ENCODE measurements at places on chromosomes 3 and 15.

- DNase-seq = no peak
These were observed 31.5 kb downstream of the MRPS11 start for GRCh38 chr15:88498996-88499395.

- no peak for DNase-seq
These were observed 576.7 kb downstream of the MFSD1 start for GRCh38 chr3:159378396-159379194.

DNA sequence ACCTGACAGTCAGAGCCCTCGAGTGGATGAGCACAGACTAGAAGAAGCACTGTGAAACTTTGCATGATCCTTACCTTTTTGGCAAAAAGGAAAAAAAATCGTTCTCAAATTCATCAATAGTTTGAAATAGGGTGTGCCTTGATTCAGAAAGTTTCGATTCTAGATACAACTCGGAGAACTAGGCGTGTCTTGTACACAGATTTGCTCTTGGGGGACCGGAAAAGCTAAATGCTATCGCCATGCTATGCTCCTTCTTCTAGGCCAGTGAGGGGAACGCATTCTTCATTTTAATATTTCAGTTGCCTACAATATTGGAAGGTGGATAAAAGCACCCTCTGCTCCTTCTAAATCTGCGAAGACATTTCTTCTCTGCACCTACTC is 25.0 kb downstream of the CD86 start:
- DNase-seq = no peak

GRCh38 chr15:80588801-80589200 is 106.3 kb upstream of the ABHD17C start:
- DNase-seq = peak; percentile 96

DNA sequence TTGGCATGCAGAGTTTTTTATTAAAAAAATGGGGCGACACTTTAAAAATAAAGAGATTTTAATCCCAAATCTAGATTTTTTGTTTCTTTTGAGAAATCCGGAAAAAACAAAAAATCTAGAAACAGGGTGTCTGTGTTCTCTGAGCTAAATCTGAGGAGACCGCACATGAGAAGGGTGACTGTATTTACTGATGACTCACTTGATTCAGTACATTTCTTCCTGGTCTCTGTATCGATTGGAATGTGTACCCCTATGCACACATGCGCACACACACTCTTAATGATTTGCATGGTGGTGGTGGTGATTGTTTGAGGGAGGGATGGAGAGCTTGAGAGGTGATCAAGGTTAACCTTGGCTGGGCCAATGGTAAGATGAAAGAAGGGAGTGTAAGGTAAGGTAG is 443.1 kb upstream of the THRB start:
- DNase-seq = no peak

DNA sequence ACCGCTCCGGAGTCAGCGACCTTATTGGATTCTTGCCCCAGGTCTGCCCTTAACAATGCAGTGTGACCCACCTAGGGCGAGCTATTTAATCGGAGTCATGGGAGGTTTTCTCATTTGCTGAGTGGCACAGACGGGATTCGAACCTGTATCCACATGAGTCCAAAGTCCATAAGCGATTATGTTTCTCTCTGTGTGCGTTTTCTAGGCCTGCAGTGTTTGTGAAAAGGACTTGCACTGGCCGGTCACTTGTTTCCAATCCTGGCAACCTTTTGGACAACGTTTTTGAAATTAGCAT is 691 bp upstream of the HDGFL3 start:
- DNase-seq = no peak

DNA sequence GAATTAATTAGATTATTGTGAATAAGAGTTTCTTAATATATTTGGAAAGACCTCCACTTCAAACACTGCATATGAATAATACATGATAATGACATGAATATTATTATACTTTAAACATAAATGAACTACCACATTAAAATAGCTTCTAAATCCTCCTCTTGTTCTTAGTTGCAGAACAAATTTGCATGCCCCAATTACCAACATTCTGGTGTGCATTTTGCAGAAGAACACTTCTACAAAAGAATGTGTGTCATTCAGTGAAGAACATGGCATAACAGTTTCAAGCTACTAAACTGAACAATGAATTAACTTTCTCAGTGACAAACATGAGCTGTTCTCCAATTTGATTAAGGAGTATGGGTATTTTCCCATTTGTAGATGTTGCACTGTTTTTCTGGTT is 711.3 kb upstream of the NAALADL2 start:
- DNase-seq = no peak

DNA sequence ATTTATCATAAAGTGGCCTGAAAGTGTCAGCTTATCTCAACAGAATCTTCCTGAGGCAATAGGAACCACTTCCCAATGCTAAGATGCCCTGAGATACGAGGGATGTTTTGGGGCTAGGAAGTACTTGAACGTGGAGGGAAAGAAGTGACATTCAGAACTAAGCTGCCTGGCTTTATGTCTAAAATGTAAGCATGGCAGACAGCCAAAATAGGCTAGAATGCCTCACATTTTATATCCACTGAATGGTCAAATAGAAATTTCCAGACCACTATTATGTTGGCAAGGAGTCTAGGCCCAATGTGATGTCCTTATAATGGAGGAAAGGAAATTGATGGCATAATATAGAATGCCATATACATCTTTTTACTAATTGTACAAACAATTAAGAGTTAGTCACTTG is 154.9 kb downstream of the PEX5L start:
- DNase-seq = peak; percentile 6

DNA sequence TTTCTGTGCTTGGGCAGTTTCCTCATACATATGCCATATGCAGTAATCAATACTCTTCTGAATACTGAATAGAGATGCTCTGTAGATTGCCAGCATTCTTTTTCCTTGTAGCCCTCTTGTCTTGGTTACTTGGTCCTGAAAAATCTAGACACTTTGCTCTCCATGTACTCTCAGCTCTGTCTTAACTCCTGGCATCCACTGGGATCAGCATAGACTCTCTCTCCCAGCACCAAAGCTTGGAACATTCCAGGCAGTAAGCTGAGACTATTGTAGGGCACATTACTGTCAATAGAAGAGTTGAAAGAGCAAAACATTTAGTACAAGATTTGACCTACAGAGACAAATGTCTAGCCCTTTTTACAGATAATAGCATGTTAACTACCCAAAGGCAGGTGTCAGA is 1100.3 kb downstream of the TBL1XR1 start:
- DNase-seq = no peak

- no peak for DNase-seq
These were observed 519.2 kb downstream of the MECOM start for GRCh38 chr3:169144270-169144669.

DNA sequence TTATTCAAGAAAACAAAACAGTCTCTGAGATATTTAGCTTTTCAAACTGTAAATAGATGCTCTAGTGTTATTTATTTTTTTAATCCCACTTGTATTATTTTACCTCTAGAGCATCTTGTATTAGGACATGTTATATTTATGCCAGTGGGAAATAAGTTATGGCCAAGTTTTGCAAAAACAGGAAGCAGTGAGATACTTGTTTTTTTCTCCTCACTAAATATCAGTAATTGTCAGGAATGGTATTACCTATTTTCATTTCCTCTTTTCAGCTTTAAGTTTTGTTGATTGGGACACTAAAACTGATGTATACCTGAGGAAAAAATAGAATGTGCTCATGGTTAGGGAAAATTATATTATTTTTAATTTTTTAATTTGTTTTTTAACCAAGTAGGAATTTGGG is 8.6 kb upstream of the IL20RB start:
- no peak for DNase-seq

- peak; percentile 89 for DNase-seq
These were observed 226.5 kb upstream of the PROK2 start for GRCh38 chr3:72011485-72011884.

- peak; percentile 81 for DNase-seq
These were observed 54.7 kb downstream of the FAM81A start for GRCh38 chr15:59492389-59493377.

- no peak for DNase-seq
These were observed 23.1 kb upstream of the MBNL1 start for GRCh38 chr3:152245498-152246170.

DNA sequence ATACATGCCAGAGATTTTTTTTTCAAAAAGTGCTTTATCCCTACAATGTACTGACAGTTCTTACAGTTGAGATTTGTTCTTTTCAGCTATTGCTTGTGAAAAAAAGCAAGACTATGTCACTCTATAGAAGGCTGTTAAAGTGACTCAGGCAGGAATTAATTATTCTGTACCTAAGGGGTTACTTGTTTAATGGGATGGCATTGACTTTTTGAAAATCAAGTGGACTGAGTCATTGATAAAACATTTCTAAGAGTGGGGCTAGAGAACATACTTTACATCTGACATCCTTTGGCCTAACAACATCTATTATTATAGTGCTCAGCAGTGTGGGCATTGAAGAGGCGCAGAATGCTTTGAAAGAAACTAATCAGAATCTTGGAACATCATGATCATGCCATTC is 34.3 kb downstream of the INTS14 start:
- DNase-seq = peak; percentile 87

DNA sequence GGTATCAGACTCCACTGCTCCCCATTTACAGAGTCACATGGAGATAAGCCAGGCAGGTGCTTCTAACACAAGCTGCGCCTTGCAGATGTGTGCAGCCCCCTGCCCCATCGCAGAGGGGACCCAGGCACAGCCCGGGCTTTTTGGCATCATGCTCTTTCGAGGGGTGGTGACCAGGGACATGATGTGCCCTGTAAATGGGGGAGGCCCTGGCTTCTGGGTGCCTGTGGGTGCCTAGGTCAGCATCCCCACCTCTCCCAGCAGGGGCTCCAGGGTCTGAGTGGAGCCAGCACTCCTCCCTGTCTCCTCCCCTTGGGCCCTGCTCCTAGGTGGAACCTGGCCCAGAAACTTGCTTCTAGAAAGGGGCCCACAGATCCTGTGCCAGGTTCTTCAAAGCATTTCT is 15.2 kb downstream of the TRPM1 start:
- DNase-seq = no peak

DNA sequence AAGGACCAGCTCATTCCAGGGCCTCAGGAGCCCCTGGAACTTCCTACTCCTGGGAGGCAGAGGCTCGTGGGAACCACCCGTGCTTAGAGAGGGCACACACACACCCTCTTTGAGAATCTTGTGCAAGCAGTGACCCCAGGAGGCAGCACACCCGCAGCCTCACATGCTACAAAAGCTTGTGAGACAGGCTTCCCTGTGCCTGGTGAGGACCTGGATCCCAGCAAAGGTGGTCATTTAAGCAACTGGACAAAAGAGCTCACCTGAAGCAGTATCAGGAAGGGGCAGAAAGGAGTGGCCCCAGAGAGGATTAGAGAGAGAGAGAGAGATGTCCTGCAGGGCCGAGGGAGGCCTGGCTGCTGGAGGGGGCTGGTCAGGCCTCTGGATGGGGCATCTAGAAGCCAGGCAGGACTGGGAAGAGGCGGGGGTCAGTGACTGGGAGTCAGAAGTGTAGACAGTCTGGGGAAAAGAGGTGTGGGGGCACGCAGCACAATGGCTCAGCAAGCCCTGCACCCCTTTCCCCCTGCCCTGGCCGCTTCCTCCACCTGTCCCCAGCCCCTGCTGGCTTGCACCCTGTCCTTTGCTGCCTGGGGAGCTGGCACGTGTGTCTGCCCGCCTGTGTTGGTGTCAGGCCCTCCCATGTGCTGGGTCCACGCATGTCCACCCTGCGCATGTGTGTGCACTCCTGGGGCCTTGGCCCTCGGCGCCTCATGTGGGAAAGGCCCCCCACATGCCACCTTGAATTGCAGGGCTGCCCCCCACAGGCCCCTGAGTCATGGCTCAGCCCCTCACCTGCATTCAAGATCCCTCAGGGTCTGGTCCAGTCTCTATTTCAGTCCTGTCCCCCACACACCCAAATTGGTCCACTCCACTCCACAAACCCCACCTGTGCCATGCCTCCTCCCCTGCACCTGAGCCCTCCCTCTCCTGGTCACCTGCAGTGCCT is 36.9 kb downstream of the TSPAN3 start:
- DNase-seq = peak; percentile 23

GRCh38 chr3:169347597-169347996 is 315.9 kb downstream of the MECOM start:
- DNase-seq = no peak

- no peak for DNase-seq
These were observed 121.3 kb downstream of the STAG1 start for GRCh38 chr3:136630915-136631314.

DNA sequence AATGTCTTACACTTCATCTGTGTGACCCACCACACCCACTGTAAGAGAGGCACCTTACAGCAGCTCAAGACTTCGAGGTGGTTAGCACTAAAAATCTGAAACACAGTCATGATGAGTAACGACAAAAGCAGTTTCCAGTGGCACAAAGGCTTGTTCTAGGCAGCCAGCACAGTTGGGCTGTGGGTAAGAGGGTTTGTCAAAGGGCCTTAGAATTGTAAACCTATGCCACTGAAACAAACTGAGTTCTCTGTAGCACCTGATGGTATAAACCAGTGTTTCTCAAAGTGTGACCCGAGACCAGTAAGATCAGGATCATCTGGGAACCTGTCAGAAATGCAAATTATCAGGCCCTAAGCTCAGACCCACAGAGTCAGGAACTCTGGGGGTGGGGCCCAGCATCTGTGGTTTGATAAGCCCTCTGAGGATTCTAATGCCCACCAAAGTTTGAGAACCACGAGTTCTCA is 36.5 kb downstream of the DAPK2 start:
- DNase-seq = peak; percentile 56

- peak; percentile 69 for DNase-seq
These were observed 139.0 kb downstream of the CTNNB1 start for GRCh38 chr3:41338276-41338675.

- DNase-seq = peak; percentile 92
These were observed 72.9 kb downstream of the LRRC28 start for GRCh38 chr15:99324082-99324620.

GRCh38 chr3:25420885-25421284 is 7.2 kb upstream of the RARB start:
- DNase-seq = peak; percentile 37

- no peak for DNase-seq
These were observed 35.5 kb upstream of the PLCL2 start for GRCh38 chr3:16849229-16849628.

All from EH (cell line).